ENCODE measurements at places on chromosomes 6 and 20. TPM values are rescaled to one million over a fixed set of nuclear protein-coding genes. Genes with fewer than 3 reads are reported as not detected.

Gene TSHZ2
- 1.1 TPM for polyA plus RNA-seq

Gene PLEKHG1
- 3.1 TPM for polyA plus RNA-seq

Gene SEL1L2
- not detected for polyA plus RNA-seq

Gene LTB
- polyA plus RNA-seq, result not detected

DNA sequence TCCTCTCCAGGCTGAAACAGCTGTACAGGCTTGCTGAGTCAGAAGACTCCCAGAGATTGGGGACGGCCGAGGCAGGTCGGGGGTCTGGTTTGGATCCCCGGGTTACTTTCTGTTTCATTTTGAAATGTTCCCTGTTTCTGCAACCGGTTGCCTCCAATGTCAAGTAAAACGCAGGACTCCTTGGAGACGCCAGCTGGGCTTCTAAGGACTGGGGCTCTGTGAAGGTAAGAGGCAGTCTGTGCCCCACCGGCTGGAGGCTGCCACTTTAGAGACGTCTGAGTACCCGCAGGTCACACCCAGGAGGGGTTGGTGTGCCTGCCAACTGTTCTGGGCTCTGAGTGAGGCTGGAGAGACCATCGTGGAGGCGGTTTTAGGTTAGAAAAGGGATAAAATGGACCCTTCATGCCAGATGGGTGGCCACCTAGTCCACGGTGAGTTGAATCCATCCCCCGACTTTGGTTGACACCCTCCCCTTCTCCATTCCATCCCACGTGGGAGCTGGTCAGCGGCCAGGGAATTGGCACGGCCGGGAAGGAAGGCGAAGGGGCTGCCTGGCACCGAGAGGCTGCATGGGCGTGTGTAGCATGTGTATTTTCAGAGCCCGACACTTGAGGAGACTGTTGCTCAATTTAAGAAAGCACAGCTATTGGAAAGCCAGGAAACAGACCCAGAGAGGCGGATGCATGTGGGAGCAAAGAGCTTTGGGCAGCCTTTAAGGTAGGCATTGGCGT lies 240.9 kb downstream of the PHACTR1 start:
- DNase-seq, result no peak

- no peak for DNase-seq
Measured at GRCh38 chr6:157759028-157759427, 64.0 kb upstream of the SNX9 start.

GRCh38 chr6:147204060-147204785 lies at the start of gene STXBP5:
Gene STXBP5, plus strand, starts transcription at chr6:147204417. Its CDS starts 116 bp downstream, at chr6:147204533.
- DNase-seq, result no peak

- no peak for DNase-seq
Measured at GRCh38 chr6:52538901-52539354, 37.9 kb downstream of the TRAM2 start.

DNA sequence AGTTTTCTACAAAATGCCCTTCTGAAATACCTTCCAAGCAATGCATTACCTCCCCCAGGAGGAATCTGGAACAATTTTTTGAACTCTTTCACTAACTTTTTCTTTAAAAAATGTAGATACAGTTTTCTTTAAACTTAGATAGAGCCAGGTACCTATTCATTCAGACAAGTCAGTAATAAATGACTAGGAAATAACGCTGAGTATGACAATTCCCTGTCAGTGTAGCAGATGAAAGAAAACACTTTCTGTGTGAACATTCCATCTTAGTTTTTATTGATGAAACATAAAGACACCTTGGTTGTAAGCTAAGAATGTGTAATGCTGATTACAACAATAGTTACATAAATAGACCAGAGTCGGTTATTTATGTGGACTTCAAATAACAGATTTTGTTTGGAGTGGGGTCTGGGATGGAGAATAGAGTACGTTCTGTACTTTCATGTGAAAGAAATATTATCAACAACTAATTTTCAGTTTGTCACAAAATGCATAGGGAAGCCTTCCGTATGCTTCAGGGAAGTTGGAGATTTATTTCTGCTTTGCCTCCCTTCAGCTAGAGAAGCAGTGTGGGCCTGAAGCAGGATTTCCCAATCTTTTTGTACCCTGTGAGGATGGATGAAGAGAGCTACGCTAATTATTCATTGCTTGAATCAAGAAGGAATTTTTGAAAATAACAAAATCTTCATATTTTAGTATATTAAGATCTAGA lies 19.2 kb upstream of the QKI start:
- DNase-seq, result no peak

DNA sequence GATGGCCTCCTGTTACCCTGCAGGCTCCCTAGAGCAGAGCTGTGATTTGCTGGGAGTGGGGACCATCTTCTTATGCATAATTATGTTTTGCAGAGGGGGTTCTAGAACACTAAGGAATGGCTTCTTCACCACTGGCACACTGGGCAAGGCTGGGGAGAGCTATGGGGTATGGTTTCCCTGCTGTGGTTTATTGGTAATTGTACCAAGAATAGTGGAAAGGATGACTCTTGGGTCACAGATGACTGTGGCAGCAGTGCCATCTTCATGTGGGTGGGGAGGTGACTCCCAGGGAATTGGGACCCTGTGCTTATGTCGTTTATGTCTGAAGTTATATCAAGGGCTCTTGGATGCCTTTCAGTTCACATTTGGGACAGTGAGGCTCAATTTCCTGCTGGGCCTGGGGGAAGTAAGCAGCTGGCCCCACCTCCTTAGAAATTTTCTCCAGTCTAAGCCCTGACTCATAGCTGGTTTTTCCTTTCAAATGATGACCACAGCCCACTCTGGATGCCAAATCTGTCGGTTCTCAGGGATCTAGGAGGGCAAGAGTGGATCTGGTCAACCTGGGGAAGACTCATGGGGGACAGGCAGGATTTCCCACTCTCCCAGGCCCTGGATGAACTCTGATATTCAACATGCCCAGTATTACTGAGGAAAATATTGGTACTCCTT lies 230.8 kb downstream of the LRFN2 start:
- no peak for DNase-seq

DNA sequence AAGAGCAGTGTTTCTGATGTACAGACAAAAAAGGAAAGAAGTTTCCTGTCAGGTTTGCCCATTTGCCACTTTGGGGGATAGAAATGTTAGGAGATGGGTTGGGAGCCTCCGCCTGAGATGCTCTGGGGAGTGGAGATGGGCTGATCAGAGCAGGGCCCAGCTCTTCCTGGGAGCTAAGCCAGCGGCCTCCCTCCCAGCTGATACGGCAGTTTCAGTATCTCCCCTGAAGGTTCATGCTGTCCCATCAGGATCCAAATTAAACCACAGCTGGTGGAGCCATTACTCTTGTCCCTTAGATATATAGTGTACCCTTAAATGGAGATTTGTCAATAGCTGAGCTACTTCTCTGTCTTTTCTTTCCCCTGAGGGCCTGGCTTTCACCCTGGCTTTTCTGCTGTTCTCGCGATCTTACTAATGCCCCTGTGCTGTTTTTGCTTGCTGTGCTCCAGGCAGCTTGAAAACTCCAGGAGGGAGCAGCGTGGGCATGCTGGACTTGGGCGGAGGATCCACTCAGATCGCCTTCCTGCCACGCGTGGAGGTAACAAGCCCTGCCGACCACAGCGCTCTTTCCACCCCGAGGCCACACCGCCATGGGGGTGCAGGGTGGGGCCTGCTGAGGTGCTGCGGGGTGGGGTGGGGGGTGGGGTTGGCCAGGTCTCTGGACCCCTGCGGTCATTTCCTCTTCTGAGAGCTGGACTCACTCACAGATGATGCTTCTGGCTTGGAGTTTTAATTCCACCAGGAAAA lies 20.9 kb downstream of the ENTPD6 start:
- no peak for DNase-seq

GRCh38 chr6:157267654-157268053 lies 55.7 kb downstream of the TMEM242 start:
- DNase-seq, result no peak

GRCh38 chr6:110233770-110234374 lies 53.6 kb downstream of the CDC40 start:
- no peak for DNase-seq

GRCh38 chr20:11845340-11845739 lies 72.4 kb upstream of the BTBD3 start:
- no peak for DNase-seq

GRCh38 chr20:33767777-33768138 lies 36.0 kb downstream of the ZNF341 start:
- no peak for DNase-seq

DNA sequence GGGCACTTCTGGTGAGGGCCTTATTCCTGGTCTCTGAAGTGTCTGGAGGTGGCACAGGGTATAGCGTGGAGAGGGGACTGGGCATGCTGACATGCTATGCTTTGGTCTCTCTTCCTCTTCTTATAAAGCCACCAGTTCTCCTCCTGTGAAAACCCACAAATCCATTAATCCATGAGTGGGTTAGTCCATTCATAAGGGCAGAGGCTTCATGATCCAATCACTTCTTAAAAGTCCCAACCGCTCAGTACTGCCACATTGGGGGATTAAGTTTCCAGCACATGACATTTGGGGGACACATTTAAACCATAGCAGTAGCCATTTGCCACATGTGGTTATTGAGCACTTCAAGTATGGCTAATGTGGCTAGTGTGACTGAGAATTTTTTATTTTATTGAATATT lies 3.8 kb upstream of the TRIB3 start:
- no peak for DNase-seq

DNA sequence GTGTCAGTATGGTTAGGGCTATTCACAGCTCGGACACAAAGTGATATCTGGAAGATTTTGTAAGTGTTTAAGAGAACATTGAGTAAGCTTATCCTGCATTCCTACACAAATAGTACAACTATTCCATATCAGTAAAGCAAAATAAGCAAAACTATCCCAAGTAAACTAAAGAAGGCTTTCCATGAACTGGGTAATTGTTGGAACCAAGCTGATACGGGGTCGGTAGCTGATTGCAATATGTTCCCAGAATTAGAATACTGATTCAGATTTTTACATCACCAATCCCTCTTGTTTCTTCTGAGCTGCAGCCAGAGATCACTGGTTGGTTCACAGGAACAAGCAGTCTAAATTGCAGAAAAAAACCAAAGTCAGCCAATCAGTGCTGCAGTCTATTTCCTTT lies 54.1 kb downstream of the CDS2 start:
- no peak for DNase-seq

- DNase-seq, result no peak
Measured at GRCh38 chr6:156345700-156346099, 431.5 kb upstream of the ARID1B start.

GRCh38 chr20:49433333-49433732 lies 49.1 kb downstream of the KCNB1 start:
- no peak for DNase-seq

DNA sequence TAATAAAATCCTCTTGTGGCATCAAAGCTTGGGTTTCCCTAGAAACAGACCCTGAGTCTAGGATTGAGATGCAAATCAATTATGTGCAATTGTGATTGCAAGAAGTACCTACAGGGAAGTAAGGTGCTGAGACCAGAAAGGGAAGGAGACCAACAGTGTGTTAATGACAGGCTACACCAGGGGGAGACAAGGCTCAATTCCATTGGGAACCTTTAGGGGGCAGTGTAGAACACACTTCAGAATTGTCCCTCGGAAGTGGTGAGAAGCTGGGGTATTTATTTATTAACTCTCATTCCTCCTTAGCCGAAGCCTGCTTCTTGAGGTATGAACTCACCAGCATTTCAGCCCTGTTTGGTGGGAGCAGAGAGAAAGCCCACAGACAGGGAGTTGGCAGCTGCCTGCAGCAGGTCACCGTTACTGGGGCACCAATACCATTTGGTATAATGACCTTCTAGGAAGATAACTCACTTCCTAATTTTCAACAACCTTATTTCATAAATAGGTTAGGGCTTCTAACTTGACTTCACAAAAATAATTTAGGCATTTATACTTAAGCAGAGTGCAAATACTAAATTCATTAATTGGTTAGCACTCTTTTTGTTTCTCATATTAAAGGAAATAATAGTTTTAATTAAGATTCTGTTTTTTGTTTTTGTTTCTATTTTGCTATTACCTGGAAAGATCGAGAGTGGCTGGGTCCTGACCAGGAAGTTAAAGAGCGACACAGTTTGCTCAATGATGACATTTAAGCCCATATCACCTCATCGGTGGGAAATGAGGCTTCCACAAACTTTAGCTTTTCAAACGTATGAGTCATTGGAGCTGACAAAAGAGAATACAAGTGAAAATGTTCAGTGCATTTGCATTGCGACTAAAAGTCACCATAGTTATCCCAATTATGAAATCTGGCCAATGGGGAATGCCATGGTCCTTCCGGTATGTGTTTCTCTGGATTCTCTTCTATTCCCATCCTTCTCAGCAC lies 94.8 kb downstream of the BTBD3 start:
- no peak for DNase-seq

- DNase-seq, result peak; percentile 88
Measured at GRCh38 chr20:1477896-1478490, 11.3 kb upstream of the NSFL1C start.

DNA sequence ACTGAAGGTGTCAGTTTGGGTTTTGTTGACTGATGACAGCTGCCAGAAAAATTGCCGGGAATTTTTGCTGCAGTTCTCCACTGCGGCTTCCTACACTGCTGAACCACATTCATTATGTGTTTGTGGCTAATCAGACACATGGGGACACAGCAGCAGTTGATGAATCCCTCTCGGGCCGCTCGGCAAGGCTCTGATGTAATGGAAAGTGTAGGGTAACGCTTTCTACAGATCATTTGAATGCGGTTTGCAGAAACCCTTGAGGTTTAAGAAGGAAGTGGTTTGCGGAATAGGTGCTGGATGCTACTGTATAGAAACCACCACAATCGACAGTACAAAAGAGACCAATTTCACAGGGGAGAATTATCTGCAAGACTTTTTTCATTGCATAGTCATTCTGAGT lies 138.7 kb upstream of the SASH1 start:
- no peak for DNase-seq

DNA sequence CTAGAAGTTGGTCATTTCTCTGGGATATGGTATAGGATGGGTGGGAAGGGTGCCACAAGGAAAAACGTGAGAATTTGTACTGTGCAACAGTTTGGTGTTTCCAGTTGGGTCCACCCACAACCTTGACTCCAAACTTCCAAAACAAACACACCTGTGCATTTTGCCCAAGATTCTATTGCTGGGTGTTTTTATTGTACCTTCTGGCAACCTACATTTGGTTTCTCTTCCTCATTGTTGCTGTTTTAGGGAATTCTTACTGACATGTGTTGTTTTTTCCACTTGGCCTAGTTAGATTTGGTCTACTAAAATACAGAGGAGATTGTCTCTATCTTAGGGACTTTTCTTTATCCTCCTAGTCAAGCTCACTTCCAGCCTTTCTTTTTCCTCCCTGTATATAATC lies 16.7 kb downstream of the TULP4 start:
- no peak for DNase-seq

GRCh38 chr6:44221291-44221960 lies 2.0 kb upstream of the SLC29A1 start:
- DNase-seq, result no peak

DNA sequence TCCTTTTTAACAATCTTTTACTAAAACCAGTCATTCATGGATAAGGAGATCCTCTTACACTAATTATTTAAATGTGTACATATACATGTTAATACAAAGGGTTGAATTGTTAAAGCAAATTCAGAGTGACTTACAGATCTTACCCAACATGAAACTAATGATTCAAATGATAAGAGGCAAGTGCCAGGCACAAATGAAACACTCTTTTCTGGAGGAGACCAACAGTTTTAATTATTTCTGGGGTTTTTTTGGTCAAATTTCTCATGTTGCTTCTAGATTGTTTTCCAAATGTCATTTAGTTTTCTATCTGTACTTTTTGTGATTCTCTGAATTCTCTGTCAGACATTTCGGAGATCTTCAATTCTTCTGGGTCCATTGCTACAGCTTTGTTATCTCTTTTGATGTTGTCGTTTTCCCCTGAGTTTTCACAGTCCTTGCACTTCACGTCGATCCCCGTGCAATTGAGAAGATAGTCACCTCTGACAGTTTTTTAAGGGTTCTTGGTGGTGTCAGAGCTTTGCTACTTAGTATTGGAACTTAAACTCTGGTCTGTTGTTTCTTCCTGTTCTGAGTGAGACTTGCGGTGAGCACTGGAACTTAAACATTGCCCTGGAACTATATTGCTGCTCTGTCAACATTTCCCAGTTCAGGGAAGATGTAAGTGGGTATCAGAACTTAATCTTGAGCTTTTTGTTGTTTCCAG lies 23.2 kb downstream of the MAS1 start:
- DNase-seq, result no peak
